ENCODE measurements at places on chromosomes 1 and 21.

- DNase-seq, result peak; percentile 70
Measured at GRCh38 chr1:3625151-3625907, 514 bp downstream of the TPRG1L start.

GRCh38 chr1:55337801-55338447 lies 122.8 kb upstream of the USP24 start:
- DNase-seq, result peak; percentile 19

GRCh38 chr1:93716163-93716562 lies 34.5 kb upstream of the BCAR3 start:
- no peak for DNase-seq

GRCh38 chr1:53448241-53448841 lies 10.9 kb upstream of the DMRTB1 start:
- DNase-seq, result no peak

Data from 8988T (cell line).